ENCODE measurements at places on chromosomes 2 and 18.

GRCh38 chr2:218986148-218986761 is 1.3 kb upstream of the FEV start:
- DNase-seq, result no peak

- no peak for DNase-seq
Measured at GRCh38 chr2:133641942-133642725, 73.9 kb upstream of the NCKAP5 start.

DNA sequence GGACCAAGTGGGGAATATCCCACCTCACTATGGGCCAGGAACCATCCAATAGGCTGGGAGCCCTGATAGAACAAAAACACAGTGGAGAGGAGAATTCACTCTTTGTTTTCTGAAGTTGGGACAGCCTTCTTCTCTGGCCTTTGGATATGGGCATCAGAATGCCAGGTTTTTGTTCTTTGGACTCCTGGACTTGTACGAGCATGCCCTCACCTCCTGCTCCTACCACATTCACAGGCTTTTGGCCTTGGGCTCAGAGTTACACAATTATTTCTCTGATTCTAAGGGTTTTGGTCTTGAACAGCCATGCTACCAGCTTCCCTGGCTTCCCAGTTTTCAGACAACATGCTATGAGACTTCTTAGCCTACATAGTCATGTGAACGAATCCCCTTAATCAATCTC is 732.9 kb upstream of the VRK2 start:
- DNase-seq, result no peak

- DNase-seq, result no peak
Measured at GRCh38 chr2:41626936-41627335, 420.9 kb upstream of the PKDCC start.

DNA sequence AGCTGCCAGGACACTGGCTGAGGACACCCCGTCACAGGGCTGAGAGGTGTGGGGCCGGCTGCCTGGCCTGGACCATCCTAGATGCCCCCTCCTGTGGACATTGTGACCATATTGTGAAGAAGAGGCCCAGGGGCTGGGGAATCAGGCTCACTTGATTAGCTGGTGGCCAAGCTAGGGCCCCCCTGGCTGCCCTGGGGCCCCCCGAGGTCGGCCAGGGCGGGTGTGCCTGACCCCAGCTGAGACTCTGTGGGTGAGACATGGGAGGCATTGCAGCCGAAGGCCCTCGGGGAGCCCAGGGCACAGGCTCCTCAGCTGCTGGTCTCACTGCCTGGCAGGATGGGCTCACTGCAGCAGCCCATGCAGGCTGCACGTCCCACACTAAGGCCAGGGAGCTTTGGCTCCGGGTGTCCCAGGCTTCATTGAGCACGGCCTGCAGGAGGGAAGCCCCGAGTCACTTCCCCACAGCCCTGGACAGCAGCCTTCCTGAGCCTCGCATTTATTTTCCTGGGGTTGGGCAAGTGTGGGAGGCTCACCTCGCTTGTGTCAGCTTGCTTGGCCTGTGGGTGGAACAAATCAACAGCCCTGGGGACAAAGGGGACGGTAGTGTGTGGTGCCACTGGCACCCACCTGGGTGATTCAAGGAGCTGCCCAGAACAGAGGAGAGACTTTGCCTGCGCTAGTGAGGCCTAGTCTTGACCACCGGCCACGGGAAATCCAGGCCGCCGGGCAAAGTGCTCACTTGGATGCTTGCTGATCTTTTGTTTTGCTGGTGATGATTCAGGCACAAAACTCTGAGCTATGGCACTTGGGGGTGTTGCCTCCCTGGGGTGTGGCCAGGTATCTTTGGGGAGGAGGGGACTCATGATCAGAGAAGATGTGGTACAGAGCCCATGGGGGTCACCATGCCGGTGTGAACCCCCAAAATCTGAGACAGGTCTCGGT is 1.3 kb downstream of the GAL3ST2 start:
- DNase-seq, result no peak

GRCh38 chr2:8462899-8463648 is 218.8 kb upstream of the ID2 start:
- DNase-seq, result no peak

DNA sequence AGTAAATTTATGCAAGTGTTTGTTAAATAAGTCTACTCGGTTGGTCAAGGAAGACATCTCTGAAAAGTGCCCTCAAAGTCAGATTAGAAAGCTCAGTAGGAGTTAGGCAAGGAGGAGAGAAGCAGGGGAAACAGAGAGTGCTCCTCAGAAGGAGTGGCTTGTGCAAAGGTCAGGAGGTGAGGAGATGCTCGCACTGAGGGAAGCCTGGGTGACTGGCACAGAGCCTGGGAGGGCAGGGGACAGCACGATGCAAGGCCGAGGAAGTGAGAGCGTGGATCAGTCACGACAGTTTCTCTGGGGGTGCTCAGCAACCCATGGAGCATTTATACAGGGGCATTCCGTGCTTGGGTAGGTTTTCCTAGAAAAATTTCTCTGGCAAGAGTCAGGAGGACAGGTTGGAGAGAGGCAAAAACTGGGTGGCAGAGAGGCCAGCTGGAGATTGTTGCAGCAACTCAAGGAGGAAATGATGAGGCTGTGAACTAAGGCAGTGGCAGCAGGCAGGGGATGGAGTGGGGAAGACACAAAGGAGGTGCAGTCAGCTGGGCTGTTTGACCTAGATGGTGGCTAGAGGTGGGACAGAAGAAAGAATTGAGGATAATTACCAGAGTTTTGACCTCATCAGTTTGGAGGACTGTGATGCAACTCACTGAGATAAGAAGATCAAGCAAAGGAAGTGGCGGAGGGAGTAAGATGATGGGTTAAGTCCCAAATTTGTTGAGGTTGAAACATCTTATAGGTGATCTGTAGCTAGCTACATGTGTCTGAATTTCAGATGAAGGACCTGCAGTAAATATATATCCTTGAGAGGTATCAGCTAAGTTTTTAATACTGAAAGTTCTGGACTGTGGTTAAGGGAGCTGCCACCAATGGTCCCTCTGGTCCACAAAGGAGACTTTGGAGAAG is 52.4 kb downstream of the BCL2 start:
- DNase-seq, result no peak

- no peak for DNase-seq
Measured at GRCh38 chr2:43391878-43392215, 165.4 kb upstream of the ZFP36L2 start.
